Omental fat pad (tissue), 4 donors: ENCODE measurements at places on chromosomes 4 and X. TPM values are rescaled to one million over a fixed set of nuclear protein-coding genes. Genes with fewer than 3 reads are reported as not detected.

Gene AMOT
- total RNA-seq: 14.8 TPM

Gene CCDC110
- 0.47 TPM for total RNA-seq

Gene LARP7
- 33.9 TPM for total RNA-seq

Gene ERCC6L
- total RNA-seq: 0.12 TPM

Gene FNIP2
- 125 TPM for total RNA-seq

Gene SPANXN3
- not detected for total RNA-seq

Gene SLC6A14
- total RNA-seq: not detected

Gene BEND4
- total RNA-seq: 0.16 TPM

Gene CHRDL1
- 264 TPM for total RNA-seq

Gene NPY2R
- total RNA-seq: 0.28 TPM

Gene NALF2
- total RNA-seq: not detected

Gene VCX
- total RNA-seq: not detected

Gene TMEM271
- not detected for total RNA-seq

Gene VSIG1
- total RNA-seq: not detected

Gene NIPAL1
- 1.1 TPM for total RNA-seq

Gene CYLC1
- total RNA-seq: not detected

Gene ASB5
- total RNA-seq: not detected

Gene PFKFB1
- 10.4 TPM for total RNA-seq

Gene SOD3
- total RNA-seq: 42.3 TPM

Gene STOX2
- 20.8 TPM for total RNA-seq

Gene EPHA5
- not detected for total RNA-seq

Gene SNX12
- total RNA-seq: 48.8 TPM

Gene SSX2
- total RNA-seq: not detected

Gene KCND1
- 1.9 TPM for total RNA-seq

Gene GPAT3
- total RNA-seq: 23.4 TPM

Gene IL21
- not detected for total RNA-seq

Gene DMRTC1
- total RNA-seq: not detected

Gene STAP1
- not detected for total RNA-seq

Gene TCP11X2
- not detected for total RNA-seq

Gene DAPP1
- total RNA-seq: 3.3 TPM

Gene PAGE2B
- total RNA-seq: not detected
